Mesenteric fat pad (tissue), 1 donor: ENCODE measurements at places on chromosomes 5 and 9.

DNA sequence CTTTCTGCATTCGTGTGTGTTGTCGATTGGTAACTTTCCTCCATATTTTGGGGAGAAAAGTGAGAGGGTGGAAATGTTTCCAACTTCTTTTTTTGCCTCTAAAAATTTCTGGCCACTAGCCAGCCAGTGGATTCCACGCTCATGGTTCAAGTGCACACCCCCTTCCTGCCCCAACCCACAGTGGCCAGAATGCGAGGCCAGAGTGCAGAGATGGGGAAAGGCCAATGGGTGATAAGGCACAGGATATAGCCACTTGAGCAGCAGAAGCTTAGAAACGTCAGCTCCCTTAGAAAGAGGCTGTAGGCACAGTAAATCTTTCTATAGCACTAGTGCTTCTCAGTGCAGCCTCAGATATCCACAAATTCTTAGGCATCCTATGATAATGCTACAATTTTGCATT, 75.8 kb upstream of the ADRB2 start:
- no peak for DNase-seq

- DNase-seq: no peak
Measured at GRCh38 chr5:172717481-172718195, 53.4 kb downstream of the DUSP1 start.

- no peak for DNase-seq
Measured at GRCh38 chr5:149913436-149914419, 30.9 kb downstream of the PDE6A start.

GRCh38 chr5:122095158-122095557, 17.1 kb upstream of the LOX start:
- no peak for DNase-seq

DNA sequence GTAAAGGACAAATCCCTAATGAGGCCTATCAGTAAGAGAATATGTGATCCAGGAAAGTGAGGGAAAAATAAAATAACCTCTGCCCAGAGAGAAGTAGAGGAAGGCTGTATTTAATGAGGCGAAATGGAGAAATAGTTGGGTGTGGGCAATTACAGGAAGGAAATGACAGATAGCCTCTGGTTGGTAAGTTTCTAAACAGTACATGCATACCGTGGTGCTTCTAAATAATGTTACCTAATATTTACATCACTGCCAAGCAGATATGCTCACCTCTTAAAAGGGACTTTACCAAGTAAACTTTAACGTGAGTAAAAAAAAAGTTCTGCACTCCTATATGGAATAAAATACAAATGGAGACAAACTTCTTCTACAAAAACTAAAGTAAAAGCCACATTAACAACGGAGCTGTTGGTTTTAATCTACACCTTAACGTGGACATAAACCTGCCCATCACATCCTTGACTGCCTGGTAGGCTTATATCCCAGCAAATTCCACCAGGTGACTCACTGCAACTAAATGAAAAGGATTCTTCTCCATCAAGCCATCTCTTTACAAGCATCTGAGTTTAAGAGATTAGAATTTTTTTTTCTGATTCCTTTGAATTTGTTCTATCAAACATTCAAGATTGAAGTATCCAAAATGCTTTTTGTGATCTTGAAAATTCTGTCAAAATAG, 12.4 kb downstream of the NFIL3 start:
- DNase-seq: no peak
